ENCODE measurements at places on chromosomes 7 and 10. TPM values are rescaled to one million over a fixed set of nuclear protein-coding genes. Genes with fewer than 3 reads are reported as not detected.

WDR86 gene
- 8.0 TPM for total RNA-seq

DNA sequence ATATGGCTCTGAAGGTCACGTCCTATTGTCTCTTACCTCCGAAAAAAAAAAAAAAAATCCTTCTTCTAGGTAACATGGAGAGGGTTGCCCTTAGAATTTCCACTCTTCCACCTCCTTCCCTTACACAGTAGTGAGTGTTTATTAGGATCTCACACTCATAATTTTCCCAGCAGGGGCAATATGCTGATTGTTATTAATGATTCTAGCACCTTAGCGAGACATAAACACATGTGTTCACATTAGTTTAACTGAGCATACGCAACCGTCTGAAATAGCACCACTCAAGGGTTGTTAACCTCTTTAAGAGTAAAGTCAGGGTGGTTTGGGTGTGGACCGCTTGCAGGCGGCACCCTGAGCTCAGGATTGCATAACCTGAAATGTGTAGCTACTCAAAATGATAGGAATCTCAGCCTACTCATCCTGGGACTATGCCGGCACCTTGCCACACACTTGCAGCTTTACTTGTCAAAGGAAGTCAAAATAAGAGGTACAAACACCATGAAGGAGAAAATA is 52.2 kb downstream of the CPEB3 start:
- no peaks in the 10 kb centered on the region for H3K36me3 ChIP-seq
- H3K27me3 ChIP-seq = no peaks in the 10 kb centered on the region
- H3K27ac ChIP-seq = no peak overlapping the region

DNA sequence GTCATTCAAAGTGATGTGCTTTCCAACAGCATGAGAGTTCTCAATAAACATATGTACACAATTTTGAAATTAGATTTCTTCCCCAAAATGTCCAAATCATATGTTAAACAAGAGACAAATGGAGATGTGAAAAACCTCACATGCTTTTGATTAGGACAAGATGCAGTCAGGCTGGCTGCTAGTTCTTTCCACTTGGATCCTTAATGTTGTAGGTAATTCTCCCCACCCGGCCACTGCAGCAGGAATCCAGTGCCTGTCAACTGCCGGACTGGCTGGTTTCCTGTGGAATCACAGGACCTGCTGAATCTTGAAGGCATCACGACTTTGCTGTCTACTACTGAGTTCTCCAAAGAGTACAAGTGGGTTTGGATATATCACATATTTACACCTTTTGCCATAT is 138.6 kb upstream of the AKR1E2 start:
- no peaks in the 10 kb centered on the region for H3K27me3 ChIP-seq
- H3K4me3 ChIP-seq = no peak overlapping the region
- H3K27ac ChIP-seq = no peak overlapping the region
- no peaks in the 10 kb centered on the region for H3K4me1 ChIP-seq

- no peak for DNase-seq
- no peak overlapping the region for H3K4me3 ChIP-seq
- no peaks in the 10 kb centered on the region for H3K27me3 ChIP-seq
- peaks cover 55% of the 10 kb centered on the region for H3K36me3 ChIP-seq
- peaks cover 39% of the 10 kb centered on the region for H3K4me1 ChIP-seq
These were observed 6.2 kb downstream of the CALHM2 start for GRCh38 chr10:103445767-103446567.

DNA sequence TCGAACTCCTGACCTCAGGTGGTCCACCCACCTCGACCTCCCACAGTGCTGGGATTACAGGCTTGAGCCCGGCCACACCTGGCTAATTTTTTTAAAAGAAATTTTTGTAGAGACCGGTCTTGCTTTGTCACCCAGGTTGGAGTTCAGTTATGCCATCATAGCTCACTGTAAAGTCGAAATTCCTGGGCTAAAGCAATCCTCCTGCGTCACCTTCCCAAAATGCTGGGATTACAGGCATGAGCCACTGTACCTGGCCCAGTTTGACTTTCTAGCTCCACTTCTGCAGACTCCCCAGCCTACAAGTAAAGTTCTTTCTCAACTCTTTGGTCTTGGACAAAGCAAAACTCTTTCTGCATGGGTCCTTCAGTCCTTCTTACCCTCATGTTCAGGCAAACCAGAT is 214.1 kb downstream of the SKIDA1 start:
- DNase-seq = no peak
- no peak overlapping the region for H3K4me3 ChIP-seq
- H3K4me1 ChIP-seq = no peaks in the 10 kb centered on the region
- H3K27ac ChIP-seq = no peak overlapping the region
- no peaks in the 10 kb centered on the region for H3K27me3 ChIP-seq

GRCh38 chr10:46547541-46548497 is 8.6 kb downstream of the GPRIN2 start:
- no peak for DNase-seq
- no peaks in the 10 kb centered on the region for H3K36me3 ChIP-seq
- no peak overlapping the region for H3K4me3 ChIP-seq
- no peaks in the 10 kb centered on the region for H3K4me1 ChIP-seq
- H3K27me3 ChIP-seq = peaks cover 3% of the 10 kb centered on the region
